ENCODE measurements at places on chromosomes 2 and 18. TPM values are rescaled to one million over a fixed set of nuclear protein-coding genes. Genes with fewer than 3 reads are reported as not detected.

The ESPNL gene
- polyA plus RNA-seq, result 1.0 TPM

The ACKR3 gene
- polyA plus RNA-seq, result 0.07 TPM

The UGT1A4 gene
- polyA plus RNA-seq, result not detected

The PMAIP1 gene
- polyA plus RNA-seq, result 38.8 TPM

DNA sequence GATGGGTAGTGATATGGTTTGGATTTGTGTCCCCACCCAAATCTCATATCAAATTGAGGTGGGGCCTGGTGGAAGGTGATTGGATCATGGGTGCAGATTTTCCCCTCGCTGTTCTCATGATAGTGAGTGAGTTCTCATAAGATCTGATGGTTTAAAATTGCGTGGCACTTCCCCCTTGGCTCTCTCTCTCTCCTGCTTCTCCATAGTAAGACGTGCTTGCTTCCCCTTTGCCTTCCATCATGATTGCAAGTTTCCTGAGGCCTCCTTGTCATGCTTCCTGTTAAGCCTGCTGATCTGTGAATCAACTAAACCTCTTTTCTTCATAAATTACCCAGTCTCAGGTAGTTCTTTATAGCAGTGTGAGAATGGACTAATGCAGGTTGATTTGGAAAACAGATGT lies 223.2 kb upstream of the APCDD1 start:
- no peak for DNase-seq

DNA sequence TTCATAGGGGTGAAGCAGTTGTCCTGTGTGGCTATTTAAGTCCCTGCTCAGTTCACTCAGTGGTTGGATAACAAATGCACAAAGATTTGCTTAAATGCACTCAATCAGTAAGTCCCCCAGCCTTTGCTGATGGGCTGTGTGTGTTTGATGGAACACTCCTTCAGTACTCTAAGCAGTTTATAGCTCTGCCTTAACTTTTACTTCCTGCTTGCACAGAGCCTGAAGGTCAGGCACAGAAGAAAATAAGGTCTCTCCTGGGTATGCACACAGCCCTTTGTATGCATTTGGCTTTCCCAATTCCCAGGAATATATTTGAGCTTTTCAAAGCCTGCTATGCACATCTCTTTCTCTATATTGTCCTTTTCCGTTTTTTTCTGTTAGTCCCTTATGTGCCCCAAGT lies 208.7 kb upstream of the STK17B start:
- no peak for DNase-seq

DNA sequence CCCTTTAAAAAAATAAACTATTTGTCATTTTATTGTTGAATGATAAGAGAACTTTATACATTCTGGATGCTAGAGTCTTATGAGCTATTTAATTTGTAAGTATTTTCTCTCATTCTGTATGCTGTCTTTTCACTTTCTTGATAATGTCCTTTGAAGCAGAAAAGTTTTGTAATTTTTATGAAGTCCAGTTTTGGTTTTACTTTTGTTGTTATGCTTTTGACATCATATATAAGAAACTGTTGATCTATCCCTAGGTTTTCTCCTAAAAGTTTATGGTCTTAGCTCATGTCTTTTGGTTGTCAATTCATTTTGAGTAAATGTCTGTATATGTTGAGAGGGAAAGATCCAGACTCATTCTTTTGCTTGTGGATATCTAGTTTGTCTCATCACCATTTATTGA lies 52.5 kb downstream of the TMEM247 start:
- no peak for DNase-seq

DNA sequence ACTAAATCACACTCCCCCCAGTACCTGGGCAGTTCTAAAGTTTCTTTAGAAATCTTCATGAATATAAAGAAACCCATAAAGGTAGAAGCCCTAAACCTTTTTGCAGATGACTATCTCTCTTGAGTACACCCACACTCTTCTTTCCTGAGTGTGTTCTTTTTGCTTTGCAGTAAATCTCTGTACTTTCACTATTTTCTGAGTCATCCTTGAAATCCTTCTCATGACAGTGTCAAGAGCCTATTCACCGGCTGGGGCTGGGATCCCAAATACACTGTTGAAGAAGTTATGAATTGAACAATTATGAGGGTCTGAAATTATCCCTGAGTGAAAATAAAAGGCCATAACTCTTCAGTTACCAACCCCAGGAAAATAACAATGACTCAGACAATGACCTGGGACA lies 133.9 kb upstream of the CCDC195 start:
- DNase-seq, result no peak

DNA sequence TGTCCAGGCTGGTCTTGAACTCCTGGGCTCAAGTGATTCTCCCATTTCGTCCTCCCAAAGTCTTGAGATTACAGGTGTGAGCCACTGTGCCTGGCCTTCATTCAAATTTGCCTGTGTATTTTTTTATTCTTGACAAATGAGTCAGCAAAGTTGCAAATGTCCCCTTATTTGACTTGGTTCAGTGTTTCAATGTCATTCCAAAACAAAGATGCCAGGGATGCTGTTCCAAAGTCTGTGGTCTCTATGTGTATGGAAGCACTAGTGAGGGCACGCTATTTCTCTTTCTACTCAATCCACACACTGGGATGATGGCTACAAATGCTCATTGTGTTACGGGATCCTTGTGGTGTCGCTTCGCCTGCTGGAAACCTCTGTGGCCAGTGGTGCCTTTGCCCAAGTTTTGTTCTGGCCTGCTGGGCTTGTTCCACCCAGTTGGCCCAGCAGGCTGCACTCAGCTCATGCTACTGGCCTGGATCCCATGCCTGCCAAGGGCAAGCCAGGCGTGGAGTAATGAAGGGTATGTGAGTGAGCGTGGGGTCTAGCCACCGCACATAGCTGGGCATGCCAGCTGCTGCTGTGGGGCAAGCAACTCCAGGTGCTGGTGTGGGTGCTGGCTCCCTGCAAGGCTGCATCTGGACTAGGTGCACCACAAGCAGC lies 35.6 kb downstream of the FBXO48 start:
- no peak for DNase-seq

GRCh38 chr2:40189881-40190280 lies 262.0 kb downstream of the SLC8A1 start:
- DNase-seq, result no peak
